Left renal cortex interstitium (tissue), 4 donors: ENCODE measurements at places on chromosomes 4 and X. TPM values are rescaled to one million over a fixed set of nuclear protein-coding genes. Genes with fewer than 3 reads are reported as not detected.

The CT47B1 gene
- not detected for polyA plus RNA-seq

The ELMOD2 gene
- 49.6 TPM for polyA plus RNA-seq

GRCh38 chr4:54574500-54574899, 83.3 kb upstream of the KIT start:
- no peak for DNase-seq

GRCh38 chr4:6196324-6196723, 4.0 kb downstream of the JAKMIP1 start:
- no peak for DNase-seq

The REELD1 gene
- 0.22 TPM for polyA plus RNA-seq

The PCSK1N gene
- 9.9 TPM for polyA plus RNA-seq

DNA sequence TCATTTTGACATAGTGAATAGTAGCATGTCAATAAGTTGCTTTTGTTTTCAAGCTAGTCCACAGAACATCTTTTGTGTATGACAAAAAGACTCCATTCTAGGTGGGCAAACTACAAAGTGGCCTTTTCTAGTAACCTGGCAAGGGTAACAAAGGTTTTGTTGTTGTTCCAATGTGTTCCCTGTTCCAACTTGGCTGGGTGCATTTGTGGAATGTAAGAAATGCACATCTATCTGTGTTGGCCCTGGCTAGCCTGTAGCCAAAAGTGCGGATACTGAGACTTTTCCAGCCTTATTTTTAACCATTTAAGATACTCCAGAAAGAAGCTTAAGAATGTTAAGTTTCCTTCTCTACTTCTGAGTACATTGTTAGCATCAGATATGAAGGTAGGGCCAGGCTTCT, 118.7 kb upstream of the CHRDL1 start:
- no peak for DNase-seq

- DNase-seq: no peak
Observed at GRCh38 chrX:14027511-14028019, 2.1 kb downstream of the GEMIN8 start.

- DNase-seq: no peak
Observed at GRCh38 chr4:67935888-67936287, 27.4 kb downstream of the TMPRSS11A start.

DNA sequence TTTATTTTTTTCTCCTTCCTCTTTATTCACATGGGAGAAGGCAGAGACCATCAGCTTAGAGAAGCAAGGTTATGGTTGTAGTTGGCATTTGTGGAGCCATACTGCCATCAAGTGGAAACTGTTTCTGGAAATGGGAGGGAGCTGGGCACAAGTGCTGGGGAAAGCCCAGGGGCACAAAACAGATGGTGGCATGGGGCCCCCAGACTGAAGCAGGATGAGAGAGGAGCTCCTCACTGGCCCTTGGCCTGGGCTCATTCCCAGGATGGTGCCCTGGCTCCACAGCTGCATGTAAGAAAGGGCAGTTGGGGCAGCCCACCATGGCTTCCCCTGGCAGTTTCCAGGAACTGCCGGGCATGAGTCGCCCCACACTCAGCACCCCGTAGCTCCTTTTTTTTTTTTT, 59.2 kb downstream of the NBDY start:
- no peak for DNase-seq

DNA sequence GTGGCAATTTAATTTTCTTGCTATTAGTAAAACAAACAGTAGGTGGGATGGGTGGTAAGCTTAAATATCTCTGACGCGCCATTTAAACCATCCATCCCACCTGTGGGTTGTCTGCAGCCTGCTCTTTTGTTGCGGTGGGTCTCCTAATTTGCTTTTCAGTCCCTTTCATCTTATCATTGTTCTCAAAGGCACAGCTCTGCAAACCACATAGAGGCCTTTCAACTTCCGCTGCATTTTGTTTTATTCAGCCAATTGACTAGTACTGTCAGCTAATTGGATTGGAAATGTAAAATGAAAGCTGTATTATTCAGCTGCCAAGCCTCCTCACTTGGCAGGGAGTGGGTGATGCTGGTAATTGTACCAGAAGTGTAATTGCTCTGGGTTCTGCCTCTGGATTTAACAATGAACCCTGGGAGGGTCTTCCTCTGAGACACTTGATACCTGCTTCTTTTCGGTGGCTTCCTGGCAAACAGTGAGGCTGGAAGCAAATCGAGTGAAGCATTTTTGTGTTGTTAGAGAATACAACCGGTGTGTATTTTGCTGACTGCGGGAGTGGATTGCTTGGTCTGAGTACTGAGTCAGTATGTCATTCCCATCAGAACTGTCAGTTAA, 165.6 kb downstream of the FRAS1 start:
- no peak for DNase-seq

- no peak for DNase-seq
Observed at GRCh38 chrX:69144838-69145680, 20.2 kb downstream of the PJA1 start.

GRCh38 chr4:77665381-77666069, 59.9 kb downstream of the CXCL13 start:
- no peak for DNase-seq

The GAB3 gene
- 2.0 TPM for polyA plus RNA-seq

DNA sequence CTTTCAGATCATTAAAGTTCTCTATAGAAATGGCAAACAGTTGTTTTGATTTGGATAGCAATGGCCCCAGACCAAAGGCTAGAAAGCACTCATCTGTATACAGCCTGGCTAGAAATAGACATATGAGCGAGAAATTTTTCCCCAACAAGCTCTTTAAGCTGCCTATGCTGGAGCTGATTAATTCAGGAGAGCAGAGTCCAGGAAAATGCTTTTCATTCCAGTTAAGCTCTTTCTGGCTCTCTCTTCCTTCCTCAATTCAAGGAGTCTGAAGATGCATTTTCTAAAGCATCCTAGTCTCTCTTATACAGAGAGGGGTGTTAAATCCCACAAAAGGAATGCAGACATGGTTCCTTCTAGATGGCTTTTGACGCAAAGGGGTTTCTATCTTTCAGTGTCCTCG, 141.7 kb upstream of the RAI2 start:
- no peak for DNase-seq

DNA sequence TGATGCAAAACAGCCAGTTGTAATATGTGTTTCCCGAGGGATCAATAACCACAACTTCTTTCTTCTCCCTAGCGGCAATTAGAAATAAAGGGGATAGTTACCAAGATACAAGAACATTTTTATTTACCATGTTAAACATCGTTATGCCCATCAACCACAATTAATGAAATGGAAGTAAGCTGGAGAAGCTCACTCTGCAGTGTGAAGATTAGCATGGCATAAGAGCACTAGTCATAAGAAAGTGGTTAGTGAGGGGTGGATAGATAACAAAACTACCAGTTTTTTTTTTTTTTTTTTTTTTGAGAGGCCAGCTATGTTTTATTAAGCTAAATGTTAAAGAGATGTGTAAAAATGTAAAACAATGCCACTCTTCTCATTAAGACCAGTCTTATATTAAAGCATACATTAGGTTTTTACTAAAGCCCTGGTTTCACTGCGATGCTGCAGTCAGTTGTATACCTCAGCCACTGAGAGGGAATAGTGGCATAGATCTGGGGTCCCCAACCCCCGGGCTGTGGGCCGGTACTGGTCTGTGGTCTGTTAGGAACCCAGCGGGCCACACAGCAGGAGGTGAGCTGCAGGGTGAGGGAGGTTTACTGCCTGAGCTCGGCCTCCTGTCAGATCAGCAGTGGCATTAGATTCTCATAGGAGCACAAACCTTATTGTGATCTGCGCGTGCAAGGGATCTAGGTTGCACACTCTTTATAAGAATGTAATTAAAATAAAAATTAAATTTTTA, 27.9 kb upstream of the NFXL1 start:
- DNase-seq: no peak

DNA sequence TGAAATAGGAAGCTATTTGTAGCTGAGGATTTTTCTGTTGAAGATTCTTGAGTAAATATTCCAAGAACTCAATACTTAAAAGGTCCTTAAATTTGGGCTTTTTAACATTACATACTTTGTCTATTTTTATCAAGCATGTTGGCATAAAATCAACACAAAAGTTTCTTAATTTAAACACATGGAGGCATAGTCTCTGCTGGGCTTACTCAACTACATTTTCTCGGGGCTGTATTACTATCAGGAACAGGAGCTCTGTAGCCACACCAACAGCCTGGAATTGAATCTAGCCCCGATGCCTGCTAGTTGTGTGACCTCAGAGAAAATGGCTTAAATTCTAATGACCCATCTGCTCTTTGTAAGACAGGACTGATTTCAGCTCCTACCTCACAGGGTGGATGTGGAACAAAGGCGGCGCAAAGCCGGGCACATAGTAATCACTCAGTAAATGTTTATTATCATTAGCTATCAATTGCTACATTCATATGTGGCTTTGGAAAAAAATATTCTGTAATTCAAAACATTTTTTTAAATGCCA, 207.0 kb downstream of the NSUN7 start:
- no peak for DNase-seq

The NSUN7 gene
- 15.9 TPM for polyA plus RNA-seq

- no peak for DNase-seq
Observed at GRCh38 chr4:52625216-52625615, 33.9 kb downstream of the USP46 start.

The CYLC1 gene
- polyA plus RNA-seq: not detected

DNA sequence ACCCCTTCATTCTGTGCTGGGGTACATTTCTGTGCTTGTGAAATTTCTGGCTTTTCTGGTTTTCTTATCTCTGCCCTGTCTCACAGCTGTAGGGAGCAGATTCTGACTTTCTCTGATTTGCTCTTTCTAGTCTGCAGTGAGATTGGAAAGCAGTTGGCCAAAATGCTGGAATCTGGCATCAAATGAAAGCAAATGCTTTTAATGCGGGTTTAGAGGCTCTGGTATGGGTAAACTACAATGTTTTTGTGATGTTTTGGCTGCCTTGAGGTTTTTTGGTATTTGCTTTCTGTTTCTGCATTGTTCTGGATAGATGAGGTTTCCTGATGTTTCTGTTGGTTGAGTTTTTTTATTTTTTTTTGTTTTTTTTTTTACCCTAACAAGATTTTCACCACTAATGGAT, 23.8 kb downstream of the SMIM20 start:
- no peak for DNase-seq

GRCh38 chr4:15550491-15550890, 80.8 kb downstream of the CC2D2A start:
- no peak for DNase-seq

DNA sequence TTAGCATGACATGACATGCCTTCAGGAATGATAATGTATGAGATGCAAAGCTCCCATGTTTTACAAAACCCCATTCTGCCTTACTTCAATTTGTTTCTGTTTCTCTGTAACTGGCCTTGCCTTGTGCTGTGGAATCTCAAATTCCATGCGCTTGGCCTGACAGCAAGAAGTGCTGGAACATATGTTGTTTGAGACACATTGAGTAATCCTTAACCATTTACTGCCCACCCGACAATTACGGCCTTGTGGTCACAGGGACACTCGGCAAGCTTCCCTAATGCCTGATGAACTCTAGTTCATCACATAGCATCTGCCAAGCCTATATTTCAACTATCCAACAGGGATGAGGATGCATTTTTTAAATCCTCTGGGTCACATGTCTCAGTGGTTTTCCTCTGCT, 226.4 kb upstream of the CASK start:
- DNase-seq: no peak

DNA sequence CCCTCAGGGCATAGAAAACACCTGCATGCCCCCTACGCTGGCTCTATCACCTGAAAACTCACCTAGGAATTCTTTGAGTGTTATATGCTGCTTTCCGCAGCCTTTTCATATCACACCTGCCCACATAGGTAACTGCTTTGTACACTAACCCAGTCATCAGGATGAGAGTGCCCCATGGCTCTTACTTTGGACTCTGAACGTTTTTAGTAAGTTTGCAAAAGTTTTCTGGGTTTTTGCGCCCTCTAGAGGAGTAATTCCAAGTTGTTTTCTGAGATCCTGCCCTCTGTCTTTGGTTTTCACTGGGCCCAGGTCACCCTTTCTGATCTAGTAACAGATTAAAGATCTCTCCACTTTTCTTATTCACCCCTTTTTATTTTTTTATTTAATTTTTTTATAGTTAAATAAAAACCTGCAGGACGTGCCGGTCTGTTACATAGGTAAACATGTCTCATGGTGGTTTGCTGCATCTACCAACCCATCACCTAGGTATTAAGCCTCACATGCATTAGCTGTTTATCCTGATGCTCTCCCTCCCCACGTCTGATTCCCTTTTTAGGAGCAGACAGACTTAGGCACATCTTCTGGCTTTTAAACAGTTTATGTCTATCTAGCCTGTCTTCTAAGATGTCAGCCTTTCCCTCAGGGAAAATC, 139.2 kb downstream of the NWD2 start:
- DNase-seq: peak; percentile 25

DNA sequence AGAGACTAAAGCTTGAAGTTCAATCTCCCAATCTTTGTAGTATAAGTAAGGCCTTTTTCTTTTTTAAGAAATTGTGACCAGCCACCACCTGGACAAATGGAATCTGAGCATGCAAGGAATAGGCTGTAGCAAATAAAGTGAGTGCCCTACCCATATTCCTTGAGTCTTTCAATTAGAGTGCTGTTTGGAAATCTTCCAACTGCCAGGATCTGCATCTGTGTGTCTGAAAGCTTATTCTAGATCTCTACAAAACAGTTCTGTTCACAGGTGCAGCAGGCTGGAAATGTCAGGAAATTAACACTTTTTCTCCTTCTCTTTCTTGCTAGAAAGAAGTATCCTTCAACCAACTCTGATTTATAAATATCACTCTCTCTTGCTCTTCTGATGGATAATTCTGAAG, 76.7 kb upstream of the NDST3 start:
- DNase-seq: no peak

- no peak for DNase-seq
Observed at GRCh38 chrX:132435222-132435621, 53.6 kb downstream of the MBNL3 start.

DNA sequence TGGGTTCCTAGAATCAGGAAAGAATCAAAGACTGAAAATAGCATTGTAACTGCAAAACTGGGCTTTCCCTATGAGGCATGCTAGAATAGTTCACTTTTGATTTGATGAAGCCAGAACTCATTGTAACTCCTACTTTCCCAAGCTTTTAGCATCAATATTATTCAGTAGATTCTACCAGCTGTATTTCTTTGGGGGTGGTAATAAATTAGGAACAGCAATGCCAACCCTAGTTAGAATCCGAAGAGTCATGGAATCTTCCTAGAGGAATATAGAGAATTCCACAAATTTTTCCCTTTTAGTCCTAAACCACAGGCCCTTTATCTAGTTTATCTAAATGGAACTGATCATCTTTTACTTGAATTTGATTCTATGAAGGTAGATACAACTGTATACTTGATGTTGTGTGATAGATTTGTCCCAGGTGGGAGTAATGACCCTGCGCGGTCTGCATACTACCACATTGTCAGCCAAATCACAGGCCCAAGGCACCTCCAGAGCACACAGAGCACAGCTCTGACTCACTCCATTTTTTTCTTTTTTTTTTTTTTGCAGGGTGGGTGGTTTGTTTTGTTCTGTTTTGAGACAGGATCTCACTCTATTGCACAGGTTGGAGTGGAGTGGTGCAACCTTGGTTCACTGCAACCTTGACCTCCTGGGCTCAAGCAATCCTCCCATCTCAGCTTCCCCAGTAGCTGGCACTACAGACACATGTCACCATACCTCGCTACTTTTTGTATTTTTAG, 66.6 kb downstream of the EDNRA start:
- DNase-seq: no peak

DNA sequence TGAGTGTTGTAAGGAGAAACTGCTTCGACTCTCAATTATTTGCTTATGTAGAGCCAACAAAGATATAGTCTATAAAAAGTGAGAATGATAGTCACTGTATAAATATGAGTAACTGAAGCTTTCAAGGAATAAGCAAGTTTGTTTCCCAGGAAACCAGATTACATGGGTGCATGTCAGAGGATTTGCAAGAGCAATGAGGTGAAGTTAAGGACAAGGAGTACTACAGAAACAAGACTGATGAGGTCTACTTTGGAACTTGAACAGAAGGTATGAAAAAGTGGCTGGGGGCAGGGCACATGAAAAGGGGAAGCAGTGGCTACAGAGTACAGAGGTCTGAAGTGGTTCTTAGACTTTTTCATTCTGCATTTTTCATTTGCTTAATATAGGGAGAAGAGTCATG, 321.0 kb upstream of the CXXC4 start:
- no peak for DNase-seq
